ENCODE measurements at places on chromosomes 4 and X.
A peak's percentile ranks its signal among the peaks of the same experiment; 100 is the strongest.

DNA sequence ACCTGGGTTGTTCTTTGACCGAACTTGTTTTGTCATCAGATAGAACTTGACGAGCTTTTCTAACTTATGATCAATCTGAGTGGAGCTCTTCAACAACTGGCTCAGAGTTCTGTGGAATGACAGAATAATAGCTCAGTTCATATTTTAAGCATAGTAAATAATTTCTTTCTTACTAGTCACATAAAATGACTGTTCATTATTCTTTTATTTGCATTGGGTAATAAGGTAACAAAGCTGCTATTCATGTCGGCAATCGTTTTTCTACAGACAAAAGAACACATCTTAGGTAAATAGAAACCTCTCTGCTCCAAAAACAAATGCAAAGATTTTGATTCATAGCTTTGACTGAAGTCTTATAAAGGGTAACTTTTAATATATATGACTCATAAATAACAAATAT lies 57.3 kb upstream of the CXCL8 start:
- no peak for DNase-seq

- no peak for DNase-seq
Measured at GRCh38 chr4:174213731-174214100, 69.8 kb downstream of the FBXO8 start.

GRCh38 chrX:23811108-23811651 lies 28.2 kb downstream of the SAT1 start:
- no peak for DNase-seq

DNA sequence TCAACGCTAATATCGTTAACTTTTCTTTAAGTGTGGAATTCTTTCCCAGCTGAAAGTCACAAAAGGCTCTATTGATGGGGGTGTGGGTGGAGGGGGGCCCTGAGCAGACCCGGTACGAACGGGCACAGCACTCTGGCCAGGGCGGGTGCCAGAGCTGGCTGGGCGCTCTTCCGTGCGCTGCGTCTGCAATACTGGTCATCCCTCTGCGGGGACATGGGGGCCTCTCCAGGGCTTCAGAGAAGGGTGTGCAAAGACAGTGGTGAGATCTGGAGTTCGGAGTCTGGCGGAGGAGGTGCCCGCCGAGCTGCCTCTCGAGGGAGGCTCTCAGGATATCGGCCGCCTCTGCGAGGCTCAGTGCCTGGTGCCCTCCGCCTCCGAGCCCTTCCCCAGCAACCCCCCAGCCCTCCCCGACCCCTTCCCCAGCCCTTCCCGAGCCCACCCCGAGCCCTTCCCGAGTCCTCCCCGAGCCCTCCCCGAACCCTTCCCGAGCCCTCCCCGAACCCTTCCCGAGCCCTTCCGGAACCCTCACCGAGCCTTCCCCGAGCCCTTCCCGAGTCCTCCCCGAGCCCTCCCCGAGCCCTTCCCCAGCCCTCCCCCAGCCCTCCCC lies 34.3 kb downstream of the FGFRL1 start:
- no peak for DNase-seq

- no peak for DNase-seq
Measured at GRCh38 chr4:30443289-30443688, 276.9 kb upstream of the PCDH7 start.

DNA sequence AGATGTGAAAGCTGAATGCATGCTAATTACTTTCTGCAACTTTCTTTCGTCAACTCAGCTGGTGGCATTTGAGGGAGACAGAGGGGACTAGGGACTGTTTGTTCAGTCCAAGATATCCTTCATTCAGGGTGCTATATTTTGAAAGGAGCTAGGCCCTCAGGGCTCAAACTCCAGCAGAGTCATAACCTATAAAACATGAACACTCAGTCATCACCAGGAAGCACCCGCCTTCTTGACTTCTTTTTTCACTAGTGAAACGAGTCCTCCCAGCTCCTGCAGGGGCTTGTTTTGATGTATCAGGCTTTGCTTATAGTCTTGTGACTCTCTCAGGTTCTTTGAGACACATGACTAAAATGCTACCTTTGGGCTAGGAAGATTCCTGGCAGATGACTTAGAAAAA lies 230.6 kb downstream of the PCDH7 start:
- DNase-seq: no peak

DNA sequence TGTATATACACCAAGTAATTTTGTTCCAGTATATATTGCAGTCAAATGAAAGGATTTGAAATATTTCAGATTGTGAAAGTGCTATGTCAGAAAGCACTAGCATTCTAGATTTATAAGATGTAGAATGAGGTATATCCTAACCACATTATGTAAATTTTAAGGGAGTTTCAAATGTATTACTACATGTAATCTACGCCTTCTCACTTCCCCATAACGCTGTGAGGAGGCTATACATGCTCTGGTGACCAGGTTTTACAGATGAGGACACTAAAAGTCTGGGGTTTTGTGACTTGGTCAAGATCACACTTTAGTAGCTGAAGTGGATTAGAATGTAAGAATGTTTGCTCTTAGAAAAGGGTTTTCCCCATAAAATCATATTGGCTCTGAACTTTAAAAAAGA lies 8.1 kb downstream of the ENPEP start:
- no peak for DNase-seq

DNA sequence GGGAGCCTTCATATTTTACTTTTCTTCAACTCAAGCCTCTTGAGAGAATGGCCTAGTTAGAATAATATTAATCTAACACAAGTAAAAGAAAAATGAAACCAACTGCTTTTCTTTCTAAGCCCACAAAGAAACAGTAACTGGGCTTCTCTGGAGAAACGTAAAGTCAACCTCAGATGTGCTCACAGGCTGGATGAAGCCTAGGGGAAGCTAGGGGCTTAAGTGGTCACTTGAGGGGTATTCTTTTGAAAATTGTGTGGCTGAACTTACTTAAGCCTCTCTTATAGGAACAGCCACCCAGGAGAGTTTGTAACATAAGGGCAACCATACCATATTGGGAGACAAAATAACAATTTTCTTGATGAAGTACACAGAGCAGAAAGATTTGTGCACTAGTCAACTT lies 279.0 kb downstream of the SPRY1 start:
- no peak for DNase-seq

GRCh38 chr4:48100256-48100655 lies 33.8 kb downstream of the TXK start:
- no peak for DNase-seq

DNA sequence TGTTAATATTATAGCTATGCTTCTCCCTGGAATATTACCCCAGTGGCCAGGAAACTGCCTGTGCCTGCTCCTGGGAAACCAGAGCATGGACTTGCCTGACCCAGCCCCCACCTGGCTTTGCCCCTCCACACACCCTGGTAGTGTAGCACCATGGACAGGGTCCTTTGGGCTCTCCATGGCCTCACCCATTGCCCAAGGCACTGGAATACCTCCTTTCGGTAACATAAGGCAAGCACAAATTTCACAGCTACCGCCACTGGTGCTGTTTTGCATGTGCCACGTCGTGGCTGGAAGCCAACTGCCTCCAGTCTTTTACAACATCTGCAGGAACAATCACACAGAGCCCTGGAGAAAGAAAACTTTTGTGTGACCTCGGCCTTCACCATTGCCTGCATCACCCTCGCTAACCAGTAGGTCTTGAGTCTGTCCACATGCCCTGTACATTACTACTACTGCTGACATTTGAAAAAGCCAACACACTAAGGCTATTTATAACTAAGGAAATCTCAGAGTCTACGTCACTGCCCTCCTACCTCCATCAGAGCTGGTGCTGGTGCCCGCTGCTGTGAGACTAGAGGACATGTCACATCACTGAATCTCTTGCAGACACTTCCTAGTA lies 47.7 kb downstream of the HPGD start:
- DNase-seq: no peak

GRCh38 chrX:55006827-55007621 lies 6.9 kb downstream of the APEX2 start:
- no peak for DNase-seq

DNA sequence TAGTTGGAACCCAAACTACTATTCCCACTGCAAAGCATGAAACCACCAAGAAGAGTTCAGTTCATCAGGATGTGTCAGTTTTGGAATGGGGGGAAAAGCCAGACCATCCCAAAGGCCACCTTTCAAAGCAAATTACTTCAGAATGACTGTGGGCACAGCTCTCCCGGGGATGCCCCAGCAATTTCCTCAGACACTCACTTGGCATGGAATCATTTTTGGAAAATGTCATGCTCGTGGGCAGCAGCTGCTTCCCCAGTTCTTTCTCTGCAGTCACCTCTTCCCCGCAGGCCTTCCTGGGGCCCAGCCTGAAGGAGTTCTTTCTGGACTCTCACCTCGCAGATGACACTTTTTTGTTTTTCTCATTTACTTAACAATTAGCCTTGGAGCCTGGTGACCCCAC lies 350.3 kb downstream of the NR3C2 start:
- DNase-seq: no peak

GRCh38 chr4:126221282-126221681 lies 906.5 kb downstream of the FAT4 start:
- DNase-seq: no peak

GRCh38 chr4:145295547-145295946 lies 115.2 kb upstream of the OTUD4 start:
- DNase-seq: no peak

DNA sequence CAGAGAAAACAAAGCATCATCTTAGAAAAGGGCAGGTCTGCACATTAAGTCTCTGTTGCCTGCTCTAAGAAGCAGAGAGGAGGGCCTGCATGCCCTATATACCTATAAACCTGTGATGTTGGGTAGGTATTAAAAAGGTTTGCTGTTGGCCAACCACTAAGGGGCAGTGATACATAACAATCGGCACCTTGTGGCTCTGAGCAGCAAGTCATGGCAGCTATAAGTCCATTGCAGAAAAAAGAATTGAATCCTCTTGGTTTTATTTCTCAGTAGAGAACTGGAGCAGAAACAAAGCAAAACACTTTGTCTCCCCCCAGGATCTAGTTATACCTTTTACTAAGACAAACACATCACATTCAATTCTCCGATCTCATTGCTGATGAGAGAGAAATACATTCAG lies 1364.4 kb downstream of the STIM2 start:
- no peak for DNase-seq

GRCh38 chr4:105555409-105555808 lies 3.0 kb downstream of the ARHGEF38 start:
- no peak for DNase-seq

- DNase-seq: no peak
Measured at GRCh38 chrX:53223955-53224859, 800 bp downstream of the KDM5C start.

- no peak for DNase-seq
Measured at GRCh38 chrX:50626432-50626831, 155.8 kb upstream of the DGKK start.

- no peak for DNase-seq
Measured at GRCh38 chr4:66539745-66540144, 869.5 kb upstream of the EPHA5 start.

- no peak for DNase-seq
Measured at GRCh38 chr4:163631288-163631687, 136.8 kb downstream of the TMA16 start.

- DNase-seq: no peak
Measured at GRCh38 chrX:13471269-13471668, 98.1 kb upstream of the EGFL6 start.

- DNase-seq: peak; percentile 15
Measured at GRCh38 chr4:16916719-16917337, 18.4 kb upstream of the LDB2 start.

DNA sequence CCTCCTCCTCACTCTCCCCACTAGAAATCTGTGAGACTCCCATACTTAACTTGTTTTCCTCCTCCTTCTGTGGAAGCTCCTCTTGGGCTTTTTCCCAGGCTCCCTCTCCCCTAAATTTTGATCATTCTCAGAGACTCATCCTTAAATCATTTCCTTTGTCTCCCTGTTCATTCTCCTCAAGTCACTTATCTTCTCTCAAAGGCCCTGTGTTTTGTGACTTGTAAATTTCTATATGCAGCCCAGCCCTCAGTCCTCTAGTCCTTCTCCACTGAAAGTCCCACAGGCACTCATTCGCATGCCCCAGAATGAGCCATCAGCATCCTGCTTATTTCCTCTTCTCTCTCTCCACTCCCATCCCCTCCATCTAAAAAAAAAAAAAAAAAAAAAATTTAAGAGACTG lies 171.8 kb downstream of the SOWAHB start:
- no peak for DNase-seq

- DNase-seq: no peak
Measured at GRCh38 chr4:29540439-29541102, 1179.6 kb upstream of the PCDH7 start.

DNA sequence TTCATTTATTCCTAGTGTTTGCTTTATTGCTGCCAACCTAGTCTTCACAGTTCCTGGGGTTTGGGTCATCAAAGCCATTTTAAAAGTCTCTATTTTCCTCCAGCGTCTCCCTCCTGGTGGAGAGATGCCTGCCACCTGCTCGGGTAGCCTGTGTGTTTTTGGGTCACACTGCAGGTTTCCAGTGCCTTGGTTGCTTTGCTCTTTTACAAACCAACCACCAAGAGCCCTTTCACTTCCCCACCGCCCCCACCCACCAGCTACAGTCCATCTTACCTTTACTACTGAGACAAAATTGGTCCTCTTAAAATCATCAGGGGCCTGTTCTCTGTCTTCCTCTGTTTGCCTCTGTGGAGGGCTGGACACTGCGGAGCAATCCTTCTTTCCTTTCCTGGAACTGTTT lies 280.5 kb upstream of the GATB start:
- no peak for DNase-seq

- DNase-seq: no peak
Measured at GRCh38 chr4:66572949-66573348, 902.7 kb upstream of the EPHA5 start.

- no peak for DNase-seq
Measured at GRCh38 chrX:47618923-47619485, 653 bp downstream of the SYN1 start.

DNA sequence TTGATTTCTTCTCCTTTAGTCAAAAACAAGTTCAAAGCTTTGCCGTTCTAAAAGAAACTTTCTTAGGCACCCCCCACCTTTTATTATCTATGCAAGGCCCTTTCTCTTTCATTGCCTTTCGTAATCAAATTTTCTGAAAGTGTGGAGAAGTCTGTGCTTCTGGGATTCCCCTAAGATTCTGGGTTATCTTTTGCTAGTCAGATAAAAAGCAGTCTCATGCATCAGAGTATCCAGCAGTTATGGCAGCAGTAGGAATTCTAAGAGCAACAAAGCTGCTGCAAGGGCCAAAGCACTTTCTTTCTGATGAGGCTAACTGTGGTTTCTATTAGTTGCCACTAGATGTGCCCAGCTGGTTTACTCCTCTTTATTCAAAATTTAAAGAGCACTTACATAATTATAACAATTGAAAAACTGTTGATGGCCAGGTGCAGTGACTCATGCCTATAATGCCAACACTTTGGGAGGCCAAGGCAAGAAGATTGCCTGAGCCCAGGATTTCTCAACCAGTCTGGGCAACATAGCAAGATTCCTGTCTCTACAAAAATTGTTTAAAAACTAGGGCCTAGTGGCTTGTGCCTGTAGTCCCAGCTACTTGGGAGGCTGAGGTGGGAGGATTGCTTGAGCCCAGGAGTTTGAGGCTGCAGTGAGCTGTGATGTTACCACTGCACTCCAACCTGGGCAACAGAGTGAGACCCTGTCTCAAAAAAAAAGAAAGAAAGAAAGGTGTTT lies 296.2 kb downstream of the PAPSS1 start:
- no peak for DNase-seq

- no peak for DNase-seq
Measured at GRCh38 chr4:7824218-7824617, 115.4 kb downstream of the AFAP1 start.
